ENCODE measurements at places on chromosomes 7 and 10.

DNA sequence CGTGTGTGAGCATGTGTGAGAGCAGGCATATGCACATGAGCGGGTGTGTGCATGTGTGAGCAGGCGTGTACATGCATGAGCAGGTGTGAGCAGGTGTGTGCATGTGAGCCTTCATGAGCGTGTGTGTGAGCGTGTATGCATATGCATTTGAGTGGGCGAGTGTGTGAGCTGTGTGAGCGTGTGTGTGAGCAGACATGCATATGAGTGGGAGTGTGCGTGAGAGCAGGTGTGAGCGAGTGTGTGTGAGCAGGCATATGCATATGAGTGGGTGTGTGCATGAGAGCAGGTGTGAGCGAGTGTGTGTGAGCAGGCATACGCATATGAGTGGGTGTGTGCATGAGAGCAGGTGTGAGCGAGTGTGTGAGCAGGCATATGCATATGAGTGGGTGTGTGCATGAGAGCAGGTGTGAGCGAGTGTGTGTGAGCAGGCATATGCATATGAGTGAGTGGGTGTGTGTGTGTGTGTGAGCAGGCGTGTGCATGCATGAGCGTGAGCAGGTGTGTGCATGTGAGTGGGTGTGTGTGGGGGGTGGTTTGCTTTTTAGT lies 30.7 kb downstream of the NKX6-2 start:
- no peak for DNase-seq

GRCh38 chr7:100896732-100897608 lies 1.3 kb upstream of the ACHE start:
- DNase-seq = no peak

GRCh38 chr10:123355748-123356481 lies 201.7 kb downstream of the BUB3 start:
- no peak for DNase-seq

- no peak for DNase-seq
Measured at GRCh38 chr10:78766603-78767002, 302.2 kb upstream of the ZMIZ1 start.

DNA sequence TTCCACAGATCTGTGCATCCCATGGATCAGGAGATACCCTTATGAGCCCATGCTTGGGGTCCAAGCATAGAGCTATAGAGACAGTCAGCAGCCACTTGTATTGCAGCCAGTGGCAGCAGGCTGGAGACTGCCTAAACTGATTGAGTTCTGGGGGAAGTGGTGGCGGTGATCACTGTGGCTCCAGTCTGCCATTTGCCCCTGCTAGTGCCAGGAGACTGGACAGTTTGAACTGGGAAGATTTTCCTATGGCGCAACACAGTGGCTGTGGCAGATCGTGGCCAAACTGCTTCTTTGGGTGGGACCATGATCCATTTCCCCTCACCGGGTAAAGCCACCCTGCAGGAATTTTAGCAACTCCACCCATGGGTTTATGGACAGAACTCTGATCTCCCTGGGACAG lies 679.7 kb upstream of the SEMA3D start:
- no peak for DNase-seq

GRCh38 chr7:49775065-49775948 lies 1.9 kb downstream of the VWC2 start:
- DNase-seq = no peak

- DNase-seq = no peak
Measured at GRCh38 chr7:158802535-158803366, 26.6 kb downstream of the ESYT2 start.

DNA sequence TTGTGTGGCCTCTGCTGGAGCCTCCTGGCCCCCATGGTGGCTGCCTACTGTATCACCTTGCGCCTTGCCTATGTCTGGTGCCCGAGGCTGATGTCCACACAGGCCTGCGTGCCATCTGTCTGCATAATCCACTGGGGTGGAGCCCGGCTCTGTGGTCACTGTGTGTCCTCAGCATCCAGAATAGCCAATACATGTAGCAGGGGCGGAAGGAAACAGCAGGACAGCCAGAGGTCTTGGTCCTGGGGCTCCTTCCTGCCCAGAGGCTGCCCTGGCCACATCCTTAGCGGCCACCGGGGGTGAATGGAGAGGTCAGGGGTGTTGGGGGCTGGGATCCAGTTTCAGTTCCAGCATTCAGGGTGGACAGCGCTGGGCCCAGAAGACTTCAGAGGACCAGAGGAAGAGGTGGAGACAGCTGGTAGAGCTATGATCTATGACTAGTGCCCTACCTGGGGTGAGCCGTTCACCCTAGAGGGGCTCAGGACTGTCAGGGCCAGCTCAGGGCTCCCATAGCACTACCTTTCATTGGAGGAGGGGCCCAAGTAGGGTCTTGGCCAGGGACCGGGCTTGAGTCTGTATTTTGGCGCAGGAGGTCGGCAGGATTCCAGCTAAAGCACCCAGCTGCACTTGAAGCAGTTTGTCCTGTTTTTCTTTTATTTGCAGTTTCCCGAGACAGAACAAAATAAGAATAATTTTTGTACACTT lies 15.9 kb downstream of the YKT6 start:
- DNase-seq = no peak

DNA sequence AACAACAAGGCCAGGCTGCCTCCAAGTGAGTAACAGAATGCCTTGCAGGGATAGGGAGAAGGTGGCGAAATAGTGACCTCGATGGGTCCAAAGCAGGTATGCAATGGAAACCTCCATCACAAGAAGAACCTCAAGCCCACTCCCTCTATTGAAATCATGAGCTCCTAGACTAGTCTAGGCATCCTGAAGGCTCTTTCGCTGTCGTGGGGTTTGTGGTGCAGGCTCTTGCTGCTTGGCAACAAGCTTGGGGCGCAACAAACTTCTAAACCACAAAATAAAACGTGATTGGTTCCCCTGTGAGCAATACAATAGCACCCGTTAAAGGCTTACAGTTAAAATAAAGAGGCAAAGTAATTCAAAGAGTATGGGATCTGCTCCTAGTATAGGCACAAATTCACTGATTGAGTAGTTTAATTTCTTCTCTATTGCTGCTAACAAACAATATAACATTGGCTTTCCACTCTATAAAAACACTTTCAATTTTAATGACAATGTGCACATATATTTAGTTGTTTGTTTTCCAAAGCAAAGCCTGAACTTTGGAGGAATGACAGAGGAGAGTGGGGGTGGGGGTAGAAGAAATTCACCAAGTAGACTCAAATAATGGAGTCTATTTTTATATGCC lies 64.1 kb downstream of the C10orf67 start:
- no peak for DNase-seq

- DNase-seq = no peak
Measured at GRCh38 chr10:98899018-98899417, 336.6 kb downstream of the HPSE2 start.

- DNase-seq = no peak
Measured at GRCh38 chr7:93949423-93949822, 27.9 kb downstream of the GNG11 start.

DNA sequence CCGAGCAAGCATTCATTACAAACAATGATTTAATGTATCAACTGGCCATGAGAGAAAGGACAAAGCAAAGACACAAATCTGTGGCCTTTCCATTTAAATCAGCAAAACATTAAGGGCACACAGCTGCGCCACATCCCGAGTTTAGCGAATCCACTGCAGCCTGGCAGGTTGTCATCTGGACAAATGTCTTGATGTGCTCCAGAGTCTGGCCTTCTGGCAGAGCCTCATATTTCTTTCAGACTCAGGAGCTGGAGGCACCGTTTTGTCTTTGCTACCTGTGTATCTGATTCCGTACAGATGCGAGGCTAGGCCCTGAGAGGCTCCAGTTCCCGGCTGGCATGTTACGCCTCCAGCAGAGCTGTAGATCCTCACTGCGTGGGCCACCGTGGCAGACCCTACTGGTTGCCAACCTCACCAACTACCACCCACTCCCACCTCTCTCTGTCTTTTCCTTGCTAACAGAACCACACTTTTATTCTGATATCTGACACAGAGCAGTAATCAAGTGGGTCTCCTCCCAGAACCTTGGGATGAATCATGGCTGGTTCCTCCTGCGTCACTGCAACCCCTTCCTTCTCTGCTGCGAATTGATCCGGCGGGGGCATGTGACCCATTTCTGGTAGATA lies 40.9 kb upstream of the EFCAB10 start:
- DNase-seq = no peak

DNA sequence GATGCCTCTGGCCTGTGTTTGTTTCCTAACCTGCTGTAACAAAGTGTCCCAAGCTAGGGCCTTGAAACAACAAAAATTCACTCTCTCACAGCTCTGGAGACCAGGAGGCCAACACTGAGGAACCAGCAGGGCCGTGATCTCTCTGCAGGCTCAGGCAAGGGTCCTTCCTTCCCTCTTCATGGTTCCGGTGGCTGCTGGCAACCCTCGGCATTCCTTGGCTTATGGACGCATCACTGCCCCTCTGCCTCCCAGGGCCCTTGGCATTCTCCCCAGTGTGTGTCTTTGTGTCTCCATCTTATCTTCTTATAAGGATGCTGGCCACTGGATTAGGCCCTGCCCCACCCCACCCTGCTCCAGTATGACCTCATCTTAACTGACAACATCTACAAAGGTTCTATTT lies 17.0 kb downstream of the CNPY1 start:
- no peak for DNase-seq

DNA sequence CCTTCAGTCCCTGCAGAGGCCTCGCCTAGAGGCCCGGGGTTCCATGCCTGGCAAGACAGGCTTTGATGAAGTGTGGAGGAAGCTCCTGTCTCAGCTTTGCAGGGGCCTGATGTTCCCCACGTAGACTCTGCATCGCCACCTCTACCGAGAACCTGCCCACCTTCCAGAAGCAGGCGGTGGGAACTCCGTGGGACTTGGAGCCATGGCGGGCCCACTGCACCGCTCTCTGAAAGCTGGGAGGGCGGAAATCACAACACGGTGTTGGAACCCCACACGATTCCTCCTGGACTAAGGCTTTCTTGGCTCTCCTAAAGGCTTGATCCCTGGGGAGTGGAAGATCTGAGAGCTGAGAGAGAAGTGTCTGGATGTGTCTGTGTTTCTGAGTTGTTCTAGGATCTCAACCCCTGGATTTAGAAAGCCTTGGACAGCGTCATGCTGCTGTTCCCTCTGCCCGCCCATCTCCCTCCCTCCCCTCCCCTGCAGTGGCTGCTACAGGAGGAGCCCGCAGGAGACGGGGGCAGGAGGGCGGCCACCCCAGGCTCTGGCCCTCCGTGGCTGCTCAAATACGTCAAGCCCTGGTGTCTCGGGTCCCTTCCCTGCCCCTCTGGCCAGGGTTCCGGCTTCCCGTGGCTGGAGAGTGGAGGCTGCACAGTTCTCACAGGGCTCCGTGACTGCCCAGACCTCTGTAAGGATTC lies 79.7 kb downstream of the VIPR2 start:
- no peak for DNase-seq

DNA sequence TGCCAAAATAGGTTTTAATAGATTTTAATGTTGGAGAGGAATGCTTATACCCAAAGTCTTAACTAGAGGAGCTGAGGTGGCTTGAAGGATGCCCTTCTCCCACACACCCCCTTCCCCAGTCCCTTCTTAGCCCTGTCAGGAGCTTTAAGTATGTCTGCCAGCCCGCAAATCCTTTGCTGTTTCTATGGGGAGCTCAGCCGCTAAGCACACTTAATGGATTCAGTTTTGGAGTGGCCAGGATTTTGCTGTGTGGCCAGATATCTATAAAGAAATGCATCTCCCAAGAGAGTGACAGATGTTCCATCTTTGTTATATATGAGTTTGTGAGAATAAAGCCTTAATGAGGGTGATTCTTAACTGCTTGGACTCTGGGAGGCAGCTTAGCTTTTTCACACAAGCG lies 152.9 kb upstream of the ZNF32 start:
- DNase-seq = no peak

DNA sequence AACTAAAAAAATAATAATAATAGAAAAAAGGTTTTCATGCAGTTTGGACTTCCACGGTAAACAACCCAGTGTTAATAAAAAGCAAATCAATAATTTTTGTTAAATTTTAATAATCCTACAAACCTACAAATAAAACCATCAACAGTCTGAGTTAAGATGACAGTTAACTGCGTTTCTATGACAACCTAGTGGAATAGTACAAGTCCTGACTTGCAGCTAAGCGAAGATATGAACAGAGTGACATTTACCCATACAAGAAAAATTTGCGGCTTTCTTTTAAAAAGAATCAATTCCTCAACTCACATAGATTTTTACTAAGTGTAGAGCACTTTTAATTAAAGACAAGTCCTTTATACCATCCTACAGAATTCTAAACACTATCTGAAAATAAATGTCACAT lies 35.6 kb downstream of the VPS41 start:
- DNase-seq = no peak

DNA sequence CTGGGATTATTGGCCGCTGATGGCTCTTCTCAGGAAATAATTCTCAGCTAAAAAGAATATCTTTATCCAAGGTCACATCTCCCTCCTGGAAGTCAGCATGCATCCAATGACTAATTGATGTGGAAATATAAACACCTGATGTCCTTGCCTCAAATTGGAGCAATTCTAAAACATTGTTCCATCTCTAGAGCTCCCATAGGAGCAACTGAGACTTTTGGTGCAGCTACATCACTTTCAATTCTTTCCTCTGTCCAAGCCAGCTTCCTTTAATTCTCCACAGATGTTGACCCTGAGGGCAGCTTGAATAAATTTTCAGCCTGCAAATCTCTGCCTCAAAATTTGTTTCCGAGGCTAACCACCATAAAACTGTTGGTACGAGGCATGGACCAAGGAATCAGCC lies 43.9 kb upstream of the KCND2 start:
- no peak for DNase-seq

- no peak for DNase-seq
Measured at GRCh38 chr10:5563991-5564536, 39.3 kb downstream of the CALML3 start.

DNA sequence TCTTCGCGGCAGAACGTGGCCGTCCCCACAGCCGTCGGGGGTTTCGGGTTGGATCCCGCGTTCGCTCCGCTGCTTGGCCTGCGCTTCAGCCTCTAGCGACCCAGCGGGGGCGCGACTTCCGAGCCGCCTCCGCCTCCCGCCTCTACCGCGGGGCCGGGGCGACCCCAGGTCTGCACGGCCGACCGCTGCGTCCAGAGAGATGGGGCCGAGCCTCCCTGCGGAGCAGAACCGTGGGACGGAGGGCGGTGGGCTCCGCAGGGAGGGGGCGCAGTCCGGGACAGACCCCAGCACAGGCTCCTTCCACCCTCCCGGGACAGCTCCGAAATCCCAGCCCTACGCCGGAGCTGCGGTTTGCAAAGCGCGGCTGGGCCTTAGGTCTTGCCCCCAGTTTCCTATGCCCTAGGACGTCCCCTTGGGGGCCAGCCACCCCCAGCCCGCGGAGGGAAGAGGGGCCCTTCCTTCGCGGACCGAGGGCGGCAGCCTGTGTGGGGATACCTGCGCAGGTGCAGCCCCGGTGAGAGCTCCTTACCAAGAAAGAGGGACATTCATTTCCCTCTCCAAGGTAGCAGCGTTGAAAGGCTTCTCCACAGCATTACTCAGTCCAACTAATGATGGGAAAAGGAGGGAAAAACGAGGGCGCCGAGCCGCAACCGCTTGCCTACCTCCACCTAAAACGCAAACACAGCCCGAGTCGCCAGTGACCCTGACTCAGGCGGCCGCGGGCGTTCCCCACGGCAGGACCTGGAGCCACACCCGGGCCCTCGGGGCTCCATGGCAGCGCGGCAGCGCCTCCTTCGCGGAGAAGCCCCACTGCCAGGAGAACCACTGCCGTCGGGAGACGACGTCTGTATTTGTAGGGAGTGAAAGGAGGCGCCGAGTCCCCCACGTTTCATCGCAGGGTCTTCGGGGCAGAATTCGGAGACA lies 115.7 kb downstream of the BMS1 start:
- DNase-seq = no peak

GRCh38 chr7:92412745-92413144 lies 34.5 kb upstream of the GATAD1 start:
- no peak for DNase-seq

Measured in NCI-H1092 (cell line).